ENCODE measurements at places on chromosomes 5 and 9.

DNA sequence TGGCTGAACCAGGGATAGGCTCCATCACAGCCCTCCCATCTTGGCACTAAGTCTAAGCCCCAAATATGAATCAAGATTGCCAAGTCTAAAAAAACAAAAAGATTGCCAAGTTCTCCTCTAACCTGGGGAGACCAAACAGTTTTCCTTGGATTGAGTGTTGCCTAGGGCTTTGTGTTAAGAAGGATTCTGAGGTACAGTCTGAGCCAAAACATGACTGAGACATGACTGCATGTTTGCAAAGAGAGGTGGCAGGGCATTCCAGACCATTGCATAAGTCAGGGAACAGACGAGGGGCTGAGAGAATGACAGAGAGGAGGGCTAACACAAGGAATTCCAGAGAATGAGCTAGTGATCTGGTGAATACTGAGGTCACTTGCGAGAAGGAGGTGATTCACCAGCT lies 11.4 kb downstream of the LAMC3 start:
- DNase-seq: no peak

DNA sequence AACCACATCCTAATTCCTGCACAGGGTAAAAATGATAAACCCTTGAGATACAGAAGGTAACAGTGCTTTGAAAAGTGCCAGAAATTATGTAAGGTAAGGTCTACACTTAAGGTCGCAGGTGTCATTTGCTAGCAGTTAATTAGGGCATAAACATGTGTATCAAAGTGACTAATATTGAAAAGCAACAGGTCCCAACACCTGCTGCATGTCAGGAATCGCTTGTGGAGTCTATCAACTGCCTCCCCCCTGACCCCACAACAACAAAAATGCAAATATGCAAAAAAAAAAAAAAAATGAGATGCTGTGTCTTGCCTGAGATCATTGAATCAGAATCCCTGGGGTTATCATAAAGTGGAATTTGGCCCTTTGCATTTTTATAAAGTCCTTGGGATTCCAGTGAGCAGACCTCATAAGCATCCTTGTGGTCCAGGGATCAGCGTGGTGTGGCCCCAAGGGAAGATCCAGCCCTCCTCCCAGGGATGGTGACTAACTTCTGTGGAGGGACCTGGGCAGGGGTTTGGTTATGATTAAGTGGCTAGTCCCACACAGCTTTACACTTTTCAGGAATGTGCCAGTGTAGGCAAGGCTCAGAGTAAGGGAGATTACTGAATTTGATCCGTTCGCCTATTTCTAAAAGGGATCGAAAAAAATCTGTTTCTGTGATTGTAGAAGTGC lies 92.5 kb upstream of the TNFSF8 start:
- DNase-seq: no peak

GRCh38 chr5:126391386-126391785 lies 31.8 kb upstream of the GRAMD2B start:
- DNase-seq: no peak

- DNase-seq: no peak
Observed at GRCh38 chr5:154308443-154309370, 118.2 kb downstream of the GALNT10 start.

- no peak for DNase-seq
Observed at GRCh38 chr9:36894695-36895310, 139.3 kb downstream of the PAX5 start.

- DNase-seq: no peak
Observed at GRCh38 chr5:180366326-180366725, 13.2 kb upstream of the GFPT2 start.

- DNase-seq: no peak
Observed at GRCh38 chr5:173830421-173830820, 57.7 kb upstream of the CPEB4 start.

DNA sequence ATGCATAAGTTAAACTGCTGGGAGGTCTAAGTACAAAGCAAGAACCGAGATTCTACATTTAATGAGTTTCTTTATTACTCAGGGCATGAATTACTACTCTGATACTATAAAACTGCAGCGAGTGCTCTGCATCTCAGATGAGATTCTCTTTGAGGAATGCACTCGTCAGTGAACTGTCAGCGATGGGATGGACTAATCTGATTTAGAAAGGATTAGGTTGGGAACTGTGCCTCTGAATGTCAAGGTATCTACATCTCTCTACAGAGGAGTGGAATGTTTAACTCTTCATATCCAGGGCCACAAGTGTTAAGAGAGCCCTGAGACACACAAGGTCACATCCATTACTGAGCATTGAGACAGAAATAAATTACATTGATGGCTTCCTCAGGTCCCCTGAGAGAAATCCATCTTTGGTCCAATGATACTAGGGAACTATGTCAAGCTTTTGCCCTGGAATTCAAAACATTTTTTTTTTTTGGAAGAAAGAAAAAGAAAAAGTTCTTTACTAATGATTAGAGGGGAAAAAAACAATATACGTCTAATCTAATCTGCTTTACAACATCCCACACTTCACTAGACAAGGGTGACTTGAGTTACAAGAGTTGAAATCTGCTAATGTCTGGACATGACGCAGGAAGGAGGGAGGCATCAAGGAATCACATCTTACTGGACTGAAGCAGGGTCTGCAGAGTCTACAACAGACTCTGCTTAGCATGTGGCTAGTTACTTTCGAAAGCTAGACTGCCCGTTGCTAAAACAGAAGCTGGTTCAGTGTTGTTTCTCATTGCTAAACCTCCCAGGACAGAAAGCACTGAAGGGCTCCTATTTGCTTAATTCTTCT lies 270.0 kb upstream of the TLE4 start:
- no peak for DNase-seq

DNA sequence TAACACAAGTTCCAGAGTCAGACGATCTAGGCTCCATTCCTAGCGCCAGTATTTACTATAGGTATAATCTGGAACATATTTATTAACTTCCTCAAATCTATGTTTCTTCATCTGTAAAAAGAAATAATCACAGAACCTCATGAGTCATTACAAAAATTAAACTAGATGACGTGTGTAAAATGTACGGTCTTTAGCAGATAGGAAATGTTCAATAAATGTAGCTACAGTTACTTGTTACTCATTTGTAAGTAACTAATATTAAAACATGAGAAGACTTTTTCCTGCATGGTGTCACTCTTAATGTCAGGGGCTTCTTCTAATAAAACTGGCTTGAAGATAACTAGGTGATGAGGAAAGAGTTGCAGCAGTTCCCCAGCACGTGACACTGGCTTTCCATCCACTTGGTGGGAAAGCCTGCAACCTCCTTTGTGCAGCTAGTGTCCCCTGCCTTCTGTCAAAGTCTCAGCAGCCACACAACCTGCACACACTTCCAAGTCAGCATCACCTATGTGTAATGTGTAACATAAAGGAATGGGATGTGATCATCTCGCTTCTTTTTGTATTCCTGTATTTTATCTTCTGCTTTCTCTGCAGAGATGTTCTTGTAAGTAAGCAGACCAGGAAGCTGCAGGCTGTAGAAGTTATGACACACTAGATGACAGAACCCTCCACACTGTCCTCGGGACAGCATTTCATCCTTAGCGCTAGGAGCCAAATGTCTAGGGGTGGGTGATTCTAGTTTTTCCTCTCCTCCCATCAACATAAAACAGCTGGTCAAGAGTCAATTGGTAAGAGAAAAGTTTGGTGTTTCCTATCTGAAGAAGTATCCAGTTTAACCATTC lies 1.8 kb upstream of the JAKMIP2 start:
- no peak for DNase-seq

GRCh38 chr5:136012041-136012804 lies 16.6 kb upstream of the TGFBI start:
- DNase-seq: no peak

GRCh38 chr5:171688696-171689495 lies 96.7 kb upstream of the SMIM23 start:
- DNase-seq: no peak

- DNase-seq: no peak
Observed at GRCh38 chr5:147567917-147568598, 58.2 kb upstream of the DPYSL3 start.
